ENCODE measurements at places on chromosomes 11 and 22.
A peak's percentile ranks its signal among the peaks of the same experiment; 100 is the strongest.

GRCh38 chr22:36220451-36220921 lies 18.8 kb downstream of the APOL2 start:
- no peak for DNase-seq

GRCh38 chr11:86255896-86256295 lies 11.3 kb downstream of the EED start:
- DNase-seq: no peak

DNA sequence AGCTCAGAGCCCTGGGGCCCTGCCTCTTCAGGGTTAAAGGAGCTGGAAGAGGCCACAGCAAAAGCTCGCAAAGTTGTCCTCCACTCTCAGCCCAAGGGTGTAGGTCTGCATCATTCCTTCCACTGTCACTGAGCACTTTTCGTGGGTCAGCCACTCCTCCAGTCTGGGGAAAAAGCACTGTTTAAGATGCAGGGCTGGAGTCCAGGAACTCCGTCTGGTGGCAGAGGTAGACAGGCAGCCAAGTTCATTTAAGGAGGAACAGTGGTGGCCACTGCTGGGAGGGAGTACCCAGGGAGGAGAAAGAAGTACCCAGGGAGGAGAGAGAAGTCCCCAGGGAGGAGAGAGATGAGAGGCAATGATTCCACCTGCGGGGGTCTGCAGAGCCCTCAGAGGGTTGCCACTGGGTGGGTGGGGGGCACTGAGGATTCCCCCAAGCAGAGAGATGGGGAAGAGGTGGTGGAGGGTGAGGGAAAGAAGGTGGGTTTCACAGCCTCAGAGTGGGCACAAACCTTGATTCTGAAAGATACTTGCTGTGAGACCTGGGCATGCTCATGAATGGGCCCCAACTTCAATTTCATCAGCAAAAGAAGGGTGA lies 70.0 kb upstream of the B3GAT1 start:
- DNase-seq: no peak

DNA sequence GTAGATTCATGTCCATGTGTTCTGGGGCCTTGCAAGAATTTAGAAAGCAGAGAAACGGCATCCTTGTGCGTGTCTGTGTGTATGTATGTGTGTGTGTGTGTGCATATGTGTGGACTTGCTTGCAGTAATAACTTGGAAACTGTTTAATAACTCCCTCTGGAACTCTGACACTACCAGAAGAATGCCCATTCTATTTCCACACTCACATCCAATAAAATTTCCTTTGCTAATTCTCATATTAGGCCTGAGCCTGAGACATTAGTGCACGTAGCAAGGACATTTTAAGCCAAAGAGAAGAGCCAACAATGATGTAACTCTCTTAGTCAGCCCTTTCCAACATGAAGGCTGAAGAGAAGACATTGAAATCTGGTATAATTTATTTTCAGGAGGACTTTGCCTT lies 3.2 kb downstream of the OR4D6 start:
- DNase-seq: no peak

GRCh38 chr11:61879152-61879551 lies 12.2 kb downstream of the FADS3 start:
- DNase-seq: no peak

- peak; percentile 47 for DNase-seq
Measured at GRCh38 chr11:68471360-68472340, 11.1 kb downstream of the PPP6R3 start.

GRCh38 chr11:79890272-79890671 lies 449.4 kb upstream of the TENM4 start:
- no peak for DNase-seq

GRCh38 chr11:113977701-113978100 lies 2.8 kb downstream of the HTR3A start:
- no peak for DNase-seq

DNA sequence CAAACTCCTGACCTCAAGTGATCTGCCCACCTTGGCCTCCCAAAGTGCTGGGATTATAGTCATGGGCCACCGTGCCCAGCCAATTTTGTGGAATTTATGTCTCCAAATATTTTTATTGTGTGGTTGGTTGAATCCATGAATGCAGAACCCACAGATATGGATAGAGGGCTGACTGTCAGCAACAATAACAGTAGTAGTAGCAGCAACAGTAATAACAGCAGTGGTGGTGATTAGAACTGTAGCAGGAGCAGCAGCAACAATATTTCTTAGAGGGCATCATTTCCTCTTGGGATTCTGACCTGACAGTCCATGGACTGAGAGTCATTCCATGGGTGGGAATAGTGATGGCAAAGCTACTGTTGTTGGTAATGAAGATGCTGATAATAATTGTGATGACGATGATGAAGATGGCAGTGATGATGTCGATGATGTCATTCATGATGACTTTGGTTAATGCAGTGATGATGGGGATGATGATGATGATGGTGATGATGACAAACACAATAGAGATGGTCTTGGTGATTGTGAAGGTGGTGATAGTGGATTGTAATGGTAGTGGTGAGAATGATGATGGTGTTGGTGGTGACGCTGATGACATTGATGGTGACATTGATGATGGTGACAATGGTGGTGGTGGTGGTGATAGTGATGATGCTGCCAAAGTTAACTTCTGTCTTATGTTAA lies 13.9 kb upstream of the CD82 start:
- DNase-seq: no peak

GRCh38 chr11:17822401-17822781 lies 87.8 kb downstream of the KCNC1 start:
- DNase-seq: no peak

GRCh38 chr11:69449320-69450063 lies 32.0 kb upstream of the LINC01488 start:
- no peak for DNase-seq

GRCh38 chr22:47250995-47251765 lies 488.7 kb downstream of the TBC1D22A start:
- no peak for DNase-seq

DNA sequence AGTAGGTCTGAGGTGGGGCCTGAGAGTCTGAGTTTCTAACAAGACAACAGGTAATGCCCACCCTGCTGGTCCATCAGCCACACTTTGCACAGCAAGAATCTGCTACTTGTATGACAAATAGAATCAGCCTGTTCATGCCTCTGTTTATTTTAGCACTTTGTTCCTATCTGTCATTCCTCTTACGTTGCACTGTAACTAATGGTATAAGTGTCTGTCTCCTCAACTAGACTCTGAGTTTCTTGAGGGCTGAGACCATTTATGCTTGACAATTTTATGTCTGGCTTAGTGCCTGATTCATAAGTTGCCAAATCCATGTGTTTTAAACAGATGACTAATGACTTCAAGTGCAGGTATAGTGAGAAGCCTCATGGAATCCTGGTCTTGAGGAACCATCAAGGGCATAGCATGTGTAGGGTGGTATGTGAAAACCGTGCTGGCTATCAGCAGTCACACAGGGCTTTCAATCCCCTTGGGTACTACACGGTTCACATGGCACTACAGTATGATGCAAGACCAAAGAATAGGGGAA lies 209.7 kb downstream of the C11orf91 start:
- no peak for DNase-seq

DNA sequence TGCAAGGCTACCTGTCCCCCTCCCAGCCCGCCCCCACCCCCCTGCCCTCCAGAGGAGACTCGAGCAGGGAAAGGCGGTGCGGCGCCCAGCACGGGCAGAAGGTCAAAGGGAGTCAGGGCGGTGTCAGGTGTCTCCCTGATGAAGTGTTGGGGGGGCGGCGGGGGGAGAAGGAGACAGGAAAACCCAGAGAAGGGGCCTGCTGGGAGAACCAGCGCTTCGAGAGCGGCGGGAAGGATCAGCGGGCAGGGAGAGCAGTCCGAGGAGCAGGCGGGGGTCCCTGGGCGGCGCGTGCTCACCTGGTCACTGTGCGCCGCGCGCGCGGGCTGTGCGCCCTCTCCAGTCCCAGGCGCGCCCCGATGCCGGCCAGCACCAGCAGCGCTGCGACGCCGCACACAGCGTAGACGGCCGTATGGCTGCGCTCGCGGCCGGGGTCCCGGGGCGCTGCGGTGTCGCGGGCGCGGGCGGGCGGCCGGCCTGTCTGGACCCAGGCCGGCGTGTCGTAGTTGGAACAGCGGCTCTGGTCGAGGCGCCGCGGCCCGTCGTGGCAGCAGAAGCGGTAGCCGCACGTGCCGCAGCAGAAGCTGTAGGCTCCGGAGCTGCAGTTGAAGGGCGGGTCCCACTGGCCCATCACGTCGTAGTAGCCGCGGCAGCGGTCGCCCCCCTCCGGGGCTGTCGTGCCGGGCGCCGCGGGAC lies 886 bp downstream of the SHISA8 start:
- DNase-seq: no peak

GRCh38 chr22:27517361-27518155 lies 284.0 kb downstream of the MN1 start:
- no peak for DNase-seq

DNA sequence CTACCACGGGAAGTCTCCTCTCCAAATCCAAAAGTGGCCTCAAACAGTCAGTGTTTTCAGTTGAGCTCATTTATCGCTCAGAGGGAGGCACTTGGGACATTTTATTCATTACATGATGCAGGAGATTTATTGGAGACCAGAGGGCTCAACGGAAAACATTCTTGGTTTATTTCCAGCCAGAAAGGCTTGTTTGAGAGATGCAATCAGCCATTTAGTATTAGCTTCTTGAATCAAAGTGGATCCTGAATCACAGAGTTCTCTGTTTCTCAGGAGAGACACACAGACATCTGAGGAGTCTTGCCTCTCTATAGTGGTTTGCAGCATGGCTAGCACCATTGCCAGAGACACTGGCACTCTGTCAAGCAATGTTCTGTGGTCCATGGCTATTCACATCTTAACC lies 31.5 kb downstream of the CD44 start:
- no peak for DNase-seq

- DNase-seq: no peak
Measured at GRCh38 chr11:104968856-104969776, 742 bp upstream of the CASP4 start.

- no peak for DNase-seq
Measured at GRCh38 chr11:77580712-77581337, 8.9 kb upstream of the AQP11 start.

DNA sequence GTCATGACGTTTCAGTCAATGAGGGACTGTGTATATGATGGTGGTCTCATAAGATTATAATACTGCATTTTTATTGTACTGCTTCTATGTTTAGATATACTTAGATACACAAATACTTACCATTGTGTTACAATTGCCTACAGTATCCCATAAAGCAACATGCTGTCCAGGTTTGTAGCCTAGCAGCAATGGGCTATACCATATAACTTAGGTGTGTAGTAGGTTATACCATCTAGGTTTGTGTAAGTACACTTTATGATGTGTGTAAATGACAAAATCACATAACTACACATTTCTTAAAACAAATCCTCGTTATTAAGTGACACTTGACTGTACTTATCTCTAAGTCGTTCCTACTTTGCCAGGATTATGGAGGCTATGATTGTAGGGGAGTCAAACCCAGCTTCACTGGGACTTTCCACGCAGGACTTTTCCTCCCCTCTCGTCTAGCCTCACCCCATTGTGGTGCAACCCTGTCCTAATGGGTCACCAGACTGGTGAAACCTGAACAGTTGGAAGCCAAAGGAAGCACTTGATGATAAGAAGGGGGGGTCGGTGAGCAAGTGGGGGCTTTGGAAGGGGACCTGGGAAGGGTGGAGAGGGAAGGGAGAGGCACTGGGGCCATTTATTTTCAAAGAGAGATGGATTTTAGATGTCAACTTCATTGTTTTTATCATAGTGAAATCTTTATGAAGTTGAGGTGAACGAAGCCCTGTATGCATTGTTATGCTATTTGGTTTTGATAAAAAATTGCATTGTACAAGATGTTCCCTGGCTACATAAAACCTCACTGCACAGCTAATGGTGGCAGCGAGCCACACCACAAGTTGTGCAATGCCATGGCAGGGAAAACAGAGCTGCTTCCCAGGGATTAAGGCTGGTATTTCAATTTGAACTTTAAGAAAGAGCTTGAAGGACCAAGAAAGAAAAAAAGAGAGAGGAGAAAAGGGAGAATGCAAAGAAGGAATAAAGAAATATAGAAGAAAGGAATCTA lies 129.1 kb downstream of the EHF start:
- no peak for DNase-seq

- no peak for DNase-seq
Measured at GRCh38 chr11:126973051-126973450, 27.5 kb downstream of the KIRREL3 start.

DNA sequence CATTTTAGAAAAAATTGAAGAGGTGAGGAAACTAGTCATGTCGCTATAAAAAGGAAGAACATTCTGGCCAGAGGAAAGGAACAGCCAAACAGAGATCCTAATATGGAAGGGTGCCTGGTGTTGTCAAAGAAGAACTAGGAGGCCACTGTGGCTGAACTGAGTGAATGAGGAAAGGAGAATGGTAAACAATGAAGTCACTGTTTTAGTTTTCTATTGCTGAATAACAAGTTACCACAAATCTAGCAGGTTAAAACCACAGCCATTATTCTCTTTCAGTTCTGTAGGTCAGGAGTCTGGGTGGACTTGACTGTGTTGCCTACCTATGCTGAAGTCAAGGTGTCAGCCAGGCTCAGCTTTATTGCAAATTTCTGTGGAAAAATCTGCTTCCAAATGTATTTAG lies 549.3 kb upstream of the CCDC90B start:
- no peak for DNase-seq

DNA sequence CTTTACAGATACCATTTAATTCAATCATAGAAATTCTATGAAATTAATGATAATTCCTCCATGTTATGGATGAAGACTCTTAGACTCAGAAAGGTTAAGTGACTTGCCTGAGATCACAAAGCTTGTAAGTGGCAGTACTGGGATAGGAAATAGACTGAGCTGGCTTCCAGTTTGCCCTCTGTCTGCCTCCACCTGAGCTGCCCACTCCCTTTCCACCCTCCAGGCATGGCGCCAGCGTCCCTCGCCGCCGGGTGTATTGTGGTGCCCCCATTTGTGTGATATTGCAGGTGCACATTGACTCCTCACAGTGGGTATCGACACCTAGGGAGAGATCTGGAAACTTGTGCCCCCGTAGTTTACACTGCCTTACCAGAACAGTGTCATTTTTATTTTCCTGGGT lies 9.4 kb upstream of the RPS3 start:
- no peak for DNase-seq

- no peak for DNase-seq
Measured at GRCh38 chr11:113697756-113698407, 8.2 kb downstream of the TMPRSS5 start.

DNA sequence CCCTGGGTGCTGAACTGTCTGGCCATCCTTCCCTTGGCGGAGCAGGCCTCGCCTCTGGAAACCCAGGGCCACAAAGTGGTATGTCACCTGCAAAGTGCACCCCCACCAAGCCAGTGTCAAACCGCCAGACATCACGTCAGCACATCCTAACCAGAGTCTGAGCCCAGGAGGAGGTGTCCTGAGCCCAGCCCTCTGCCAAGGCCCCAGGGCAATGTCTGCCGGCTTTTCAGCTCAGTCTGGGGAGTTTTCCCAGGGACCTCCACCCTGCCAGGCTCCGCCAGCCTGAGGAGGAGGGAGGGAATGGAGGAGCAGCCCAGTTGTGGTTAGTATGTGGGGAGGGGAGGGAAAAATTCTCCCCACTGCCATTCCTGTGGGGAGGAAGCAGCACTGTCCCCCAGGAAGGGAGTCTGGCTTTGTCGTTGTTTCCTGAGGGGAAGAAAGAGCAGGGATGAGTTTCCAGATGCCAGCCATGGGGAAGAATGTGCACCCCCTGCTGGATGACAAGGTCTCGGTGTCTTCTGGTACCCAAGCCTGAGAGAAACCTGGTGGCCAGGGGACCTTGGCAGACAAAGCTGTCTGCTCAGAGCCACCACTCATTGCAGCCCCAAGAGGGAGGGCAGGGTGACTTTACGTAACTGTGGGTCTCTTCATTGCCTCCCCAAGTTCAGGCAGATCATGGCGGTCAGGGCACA lies 81.4 kb upstream of the CD82 start:
- DNase-seq: no peak

Measured in stimulated activated CD8-positive, alpha-beta memory T cell treated with anti-CD3 and anti-CD28 coated beads, Interleukin-7, amount 100 ng/mL, for 48 hours (primary cell).